ENCODE measurements at places on chromosomes 13 and 19.

DNA sequence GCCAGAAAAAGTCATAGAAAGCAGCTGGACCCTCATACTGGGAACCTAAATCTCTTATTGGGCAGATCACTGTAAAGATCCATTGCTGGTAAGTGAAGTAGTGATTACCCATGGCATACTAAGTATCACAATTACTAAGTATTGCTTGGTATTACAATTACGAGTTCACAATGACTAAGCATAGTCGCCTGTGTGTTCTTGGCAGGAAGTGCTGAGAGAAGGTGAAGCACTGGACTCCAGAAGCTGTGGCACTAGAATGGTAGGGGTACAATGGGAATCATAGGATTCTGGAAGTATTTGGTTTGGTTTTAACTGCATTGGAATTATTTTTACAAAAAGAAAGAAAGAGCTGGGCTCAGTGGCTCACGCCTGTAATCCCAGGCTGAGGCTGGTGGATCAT is 20.3 kb downstream of the LGALS16 start:
- no peak for DNase-seq

- DNase-seq = no peak
Observed at GRCh38 chr13:35789335-35790165, 313.1 kb upstream of the MAB21L1 start.

DNA sequence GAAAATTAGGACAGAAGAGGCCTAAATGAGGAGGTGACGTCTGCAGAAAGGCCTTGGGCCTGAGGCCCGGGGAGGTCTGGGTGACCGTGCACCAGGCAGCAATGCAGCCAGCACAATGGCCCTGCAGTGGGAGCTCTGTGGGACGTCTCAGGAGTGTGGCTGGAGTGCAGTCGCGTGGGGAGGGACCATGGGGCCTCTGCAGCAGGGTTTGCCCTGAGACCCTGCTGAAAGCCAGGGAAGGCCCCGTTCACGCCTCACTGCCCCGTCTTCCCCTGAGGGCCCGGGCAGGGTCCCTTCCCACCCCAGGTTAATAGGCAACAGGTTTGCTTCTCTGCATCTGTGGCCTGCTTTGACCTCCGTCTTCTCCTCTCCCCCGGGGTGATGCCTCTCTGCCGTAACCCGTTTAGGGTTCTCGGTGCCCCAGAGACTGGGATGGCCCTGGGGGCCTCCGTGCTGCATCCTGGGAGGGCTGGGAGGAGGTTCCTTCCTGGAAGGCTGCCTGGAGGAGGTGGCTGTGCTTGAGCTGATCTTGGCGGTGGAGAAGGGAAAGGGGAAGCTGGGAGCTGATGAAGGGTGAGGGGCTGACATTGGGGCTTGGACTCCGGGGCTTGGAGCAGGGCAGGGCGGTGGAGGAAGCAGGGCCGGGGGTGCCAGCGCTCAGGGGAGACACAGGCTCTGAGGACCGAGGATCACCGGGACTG is 9.7 kb downstream of the PALM start:
- no peak for DNase-seq

DNA sequence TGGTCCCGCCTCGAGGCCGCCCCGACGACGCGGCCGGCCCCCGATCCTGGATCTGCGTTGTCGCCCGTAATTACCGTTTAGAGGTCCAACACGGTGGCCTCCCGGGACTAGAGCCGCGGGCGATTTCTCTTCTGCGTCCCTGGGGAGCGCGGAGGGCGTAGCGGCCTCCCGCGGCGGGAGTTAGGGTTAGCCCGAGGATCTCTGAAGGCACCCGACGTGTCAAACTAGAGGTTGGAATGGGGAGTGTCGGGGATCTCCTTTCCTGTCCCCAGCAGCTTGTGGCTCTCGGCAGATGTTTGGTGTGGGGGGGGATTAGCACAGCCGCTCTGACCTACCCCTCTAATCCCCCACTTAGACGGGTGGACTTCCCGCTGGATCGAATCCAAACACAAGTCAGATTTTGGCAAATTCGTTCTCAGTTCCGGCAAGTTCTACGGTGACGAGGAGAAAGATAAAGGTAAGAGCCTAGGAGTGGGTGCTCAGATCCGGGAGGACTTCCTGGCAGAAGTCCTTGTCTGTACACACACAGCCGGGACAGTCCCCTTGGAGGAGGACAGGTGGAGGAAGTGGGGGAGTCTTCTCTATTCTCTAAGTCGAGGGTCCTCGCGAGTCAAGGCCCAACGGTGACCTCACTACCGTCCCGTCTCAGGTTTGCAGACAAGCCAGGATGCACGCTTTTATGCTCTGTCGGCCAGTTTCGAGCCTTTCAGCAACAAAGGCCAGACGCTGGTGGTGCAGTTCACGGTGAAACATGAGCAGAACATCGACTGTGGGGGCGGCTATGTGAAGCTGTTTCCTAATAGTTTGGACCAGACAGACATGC is 581 bp downstream of the CALR start:
- DNase-seq = no peak

DNA sequence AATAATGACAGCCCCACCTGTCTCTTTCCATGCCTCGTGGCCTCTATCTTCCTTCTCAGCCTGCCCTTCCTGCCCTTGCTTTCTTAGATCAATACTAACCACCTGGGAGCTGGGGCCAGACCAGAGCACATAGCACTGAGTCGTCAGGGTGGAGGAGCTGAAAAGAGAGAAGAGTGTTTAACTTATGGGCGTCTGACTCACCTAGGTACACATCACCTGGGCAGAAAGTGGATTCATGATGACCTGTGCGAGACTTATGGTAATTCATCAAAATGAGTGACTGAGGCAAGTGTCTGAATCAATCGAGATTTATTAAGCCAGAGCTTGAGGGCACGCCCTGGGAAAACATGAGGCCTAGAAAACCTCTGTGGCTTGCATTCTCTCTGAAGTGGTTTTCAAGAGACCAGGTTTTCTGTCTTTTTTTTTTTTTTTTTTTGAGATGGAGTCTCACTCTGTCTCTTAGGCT is 19.2 kb downstream of the CEACAM6 start:
- DNase-seq = peak; percentile 99

DNA sequence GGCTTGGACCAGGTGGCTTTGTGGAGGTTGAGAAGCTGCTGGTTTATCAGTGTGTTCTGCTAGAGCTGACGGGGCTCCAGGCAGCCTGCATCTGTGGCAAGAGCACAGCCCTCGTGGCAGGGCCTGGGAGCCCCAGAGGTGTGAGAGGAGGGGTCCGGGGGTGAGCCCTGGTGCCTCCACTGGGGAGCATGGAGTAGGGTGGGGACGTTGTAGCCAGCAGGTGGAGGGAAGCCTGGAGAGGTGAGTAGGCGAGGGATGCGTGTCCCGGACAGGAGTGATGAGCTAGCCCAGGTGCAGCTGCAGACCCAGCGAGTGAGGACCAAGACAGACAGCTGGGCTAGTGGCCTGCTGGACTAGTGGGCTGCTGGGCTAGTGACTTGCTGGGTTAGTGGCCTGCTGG is 51.0 kb downstream of the SLC7A9 start:
- DNase-seq = no peak

DNA sequence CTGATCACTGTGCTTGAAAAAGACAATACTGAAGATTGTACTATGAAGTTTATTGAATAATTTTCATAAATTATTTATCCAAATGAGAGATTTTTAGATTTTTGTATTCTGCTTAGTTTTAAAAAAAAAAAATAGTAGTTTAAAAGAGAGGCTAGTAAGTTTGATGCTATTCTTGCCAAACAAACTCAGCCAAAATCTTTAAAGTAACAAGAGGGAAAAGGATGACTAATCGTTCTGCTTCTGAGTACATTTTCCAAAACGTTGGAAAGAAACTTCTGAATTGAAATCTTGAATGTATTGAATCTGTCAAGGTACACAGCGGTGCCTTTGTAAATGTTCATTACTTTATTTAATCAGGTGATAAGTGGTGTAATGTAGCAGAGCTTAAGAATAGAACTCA is 34.4 kb downstream of the NUP58 start:
- no peak for DNase-seq

- no peak for DNase-seq
Observed at GRCh38 chr19:40274585-40275544, 10.3 kb downstream of the AKT2 start.

DNA sequence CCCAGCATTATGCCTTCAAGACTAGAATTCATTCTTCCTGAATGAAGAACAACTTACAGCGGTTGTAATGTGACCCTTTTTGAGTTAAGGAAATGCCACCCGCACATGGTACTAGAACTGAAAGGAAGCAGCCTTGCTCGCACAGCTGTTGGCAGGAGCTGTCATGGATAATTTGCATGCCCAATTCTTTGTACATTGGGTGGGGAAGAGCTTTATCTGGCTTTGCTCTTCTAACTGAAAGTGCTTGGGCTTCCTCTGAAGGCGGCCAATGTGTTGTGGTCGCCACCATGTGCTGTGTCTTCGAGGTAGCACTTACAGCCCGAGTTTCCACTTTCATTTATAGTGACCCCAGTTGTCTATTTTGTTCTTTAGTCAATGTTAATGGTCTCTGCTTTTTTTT is 3.4 kb downstream of the CCNE1 start:
- no peak for DNase-seq

DNA sequence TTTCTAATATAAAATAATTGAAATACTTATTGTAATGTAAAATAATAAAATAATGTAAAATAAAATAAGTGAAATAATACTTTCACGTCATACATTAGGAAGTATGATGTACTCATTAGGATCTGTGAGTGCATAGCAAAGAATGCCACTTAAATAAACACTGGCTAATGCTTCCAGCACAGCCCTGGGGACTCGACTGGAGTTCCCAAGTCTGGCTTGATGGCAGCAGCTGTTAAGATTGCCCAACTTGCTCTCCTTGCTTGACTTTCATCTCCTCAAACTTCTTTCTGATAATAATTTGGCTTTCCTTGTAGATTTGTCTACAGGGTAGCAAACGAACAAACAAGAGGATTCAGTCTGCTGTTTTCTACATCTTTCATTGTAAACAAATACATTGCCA is 191.9 kb downstream of the COG6 start:
- DNase-seq = no peak

GRCh38 chr13:26500618-26501320 is 56.7 kb upstream of the WASF3 start:
- DNase-seq = no peak

DNA sequence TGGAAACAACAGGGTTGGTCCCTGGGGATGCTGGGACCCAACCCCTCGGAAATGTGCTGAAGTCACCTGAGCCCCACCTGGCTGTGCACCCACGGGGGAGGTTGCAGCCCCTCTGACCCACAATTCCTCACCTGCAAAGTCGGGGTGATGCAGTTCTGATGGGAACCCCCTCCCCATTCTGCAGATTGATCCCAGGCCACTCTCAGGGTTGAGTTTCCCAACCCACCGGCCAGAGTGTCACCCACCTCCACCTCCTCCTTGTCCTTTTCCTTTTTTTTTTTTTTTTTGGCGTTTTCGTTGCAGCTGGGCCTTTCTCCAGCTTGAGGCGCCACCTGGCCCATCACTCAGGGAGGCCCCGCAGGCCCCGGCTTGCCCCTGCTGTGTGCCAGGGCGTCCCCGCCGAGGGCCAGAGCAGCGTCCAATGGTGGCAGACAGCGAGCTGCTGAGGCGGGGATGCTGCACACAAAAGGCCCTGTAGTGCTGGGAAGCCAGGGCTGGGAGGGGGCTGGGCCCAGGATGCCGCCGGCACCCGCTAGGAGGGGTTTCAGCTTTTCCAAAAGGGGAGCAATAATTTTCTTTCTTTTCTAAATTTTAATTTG is 4.6 kb downstream of the PIK3R2 start:
- DNase-seq = peak; percentile 22

- no peak for DNase-seq
Observed at GRCh38 chr13:48531416-48532255, 1.2 kb downstream of the RCBTB2 start.

All from epithelial cell of prostate (primary cell).